ENCODE measurements at places on chromosomes 13 and 19.

GRCh38 chr19:33246709-33247440 lies 21.2 kb upstream of the SLC7A10 start:
- DNase-seq, result no peak

- DNase-seq, result no peak
Measured at GRCh38 chr13:61531383-61532065, 115.9 kb upstream of the PCDH20 start.

DNA sequence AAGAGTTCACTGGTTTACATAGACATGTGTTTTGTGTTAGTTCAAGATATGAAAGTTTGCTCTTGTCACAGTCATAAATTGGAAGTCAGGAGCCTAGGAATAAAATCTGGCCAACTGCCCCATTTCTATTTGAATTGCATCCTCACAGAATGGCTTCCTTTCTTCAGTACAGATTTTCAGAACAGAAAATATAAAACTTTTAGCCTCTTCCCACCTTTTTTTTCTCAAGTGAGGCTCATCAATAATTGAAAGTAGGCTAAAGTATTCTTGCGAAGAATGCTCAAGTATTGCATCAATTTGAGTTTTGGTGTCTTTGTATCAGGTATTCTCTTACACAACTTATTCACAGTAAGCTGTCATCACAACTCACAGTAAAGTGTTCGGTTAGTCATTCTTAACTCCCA lies 802.7 kb downstream of the PCDH9 start:
- DNase-seq, result peak; percentile 41

GRCh38 chr13:40992678-40993518 lies 26.2 kb downstream of the ELF1 start:
- peak; percentile 79 for DNase-seq

- DNase-seq, result no peak
Measured at GRCh38 chr13:110463871-110464510, 97.5 kb downstream of the RAB20 start.

GRCh38 chr13:34942732-34943435 lies 814 bp downstream of the NBEA start:
- DNase-seq, result peak; percentile 83

- DNase-seq, result no peak
Measured at GRCh38 chr13:31452525-31452924, 252.8 kb downstream of the B3GLCT start.

DNA sequence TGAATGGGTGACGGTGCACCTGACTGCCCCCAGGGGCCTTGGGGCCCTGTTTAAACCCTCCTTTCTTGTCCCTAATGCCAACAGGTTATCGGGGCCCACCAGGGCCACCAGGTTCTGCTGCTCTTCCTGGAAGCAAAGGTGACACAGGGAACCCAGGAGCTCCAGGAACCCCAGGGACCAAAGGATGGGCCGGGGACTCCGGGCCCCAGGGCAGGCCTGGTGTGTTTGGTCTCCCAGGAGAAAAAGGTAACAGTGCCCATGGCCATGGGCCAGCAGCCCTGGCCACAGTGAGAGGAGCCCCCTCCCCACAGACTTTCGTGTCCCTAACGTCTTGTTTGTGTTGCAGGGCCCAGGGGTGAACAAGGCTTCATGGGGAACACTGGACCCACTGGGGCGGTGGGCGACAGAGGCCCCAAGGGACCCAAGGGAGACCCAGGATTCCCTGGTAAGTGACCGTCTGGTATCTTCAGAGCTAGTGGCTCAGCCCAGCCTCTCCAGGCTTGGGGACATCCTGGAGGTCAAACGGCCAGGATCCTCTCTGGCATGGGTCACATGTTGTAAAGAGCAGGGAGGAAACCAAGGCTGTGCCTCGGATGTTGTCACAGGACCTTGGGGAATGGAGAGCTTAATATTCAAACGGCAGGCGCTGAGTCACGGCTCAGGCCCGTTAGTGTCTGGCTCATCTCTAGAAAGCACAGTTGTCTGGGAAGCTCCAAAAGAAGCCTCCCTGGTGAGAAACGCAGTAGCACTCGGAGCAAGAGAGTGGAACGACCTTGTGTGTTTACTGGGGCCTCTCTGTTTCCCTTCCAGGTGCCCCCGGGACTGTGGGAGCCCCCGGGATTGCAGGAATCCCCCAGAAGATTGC lies 58.3 kb downstream of the RAB20 start:
- DNase-seq, result no peak

- DNase-seq, result peak; percentile 49
Measured at GRCh38 chr19:48926909-48927308, 6.6 kb upstream of the DHDH start.

GRCh38 chr13:99425485-99426341 lies 75.6 kb upstream of the TM9SF2 start:
- DNase-seq, result no peak

DNA sequence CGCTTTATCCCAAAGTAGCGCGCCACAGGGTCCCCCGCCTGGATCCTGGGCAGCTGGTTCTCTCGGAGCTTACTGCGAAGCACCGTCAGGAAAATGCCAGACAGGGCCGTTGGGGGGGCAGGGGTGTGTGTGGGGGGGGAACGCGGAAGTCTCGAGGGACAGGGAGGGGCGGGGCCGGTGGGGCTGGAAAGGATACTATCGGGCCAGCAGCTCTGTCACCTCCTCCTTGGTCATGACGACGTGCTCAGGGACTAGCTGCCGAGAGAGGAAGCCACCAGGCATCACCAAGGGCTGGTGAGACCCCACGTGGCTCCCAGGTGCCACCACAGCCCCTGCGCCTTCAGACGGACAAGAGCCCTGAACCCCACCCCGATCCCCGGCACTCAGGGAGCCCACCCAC lies 5.3 kb downstream of the POLR2E start:
- DNase-seq, result no peak

- no peak for DNase-seq
Measured at GRCh38 chr19:1760020-1760419, 6.7 kb downstream of the ONECUT3 start.

DNA sequence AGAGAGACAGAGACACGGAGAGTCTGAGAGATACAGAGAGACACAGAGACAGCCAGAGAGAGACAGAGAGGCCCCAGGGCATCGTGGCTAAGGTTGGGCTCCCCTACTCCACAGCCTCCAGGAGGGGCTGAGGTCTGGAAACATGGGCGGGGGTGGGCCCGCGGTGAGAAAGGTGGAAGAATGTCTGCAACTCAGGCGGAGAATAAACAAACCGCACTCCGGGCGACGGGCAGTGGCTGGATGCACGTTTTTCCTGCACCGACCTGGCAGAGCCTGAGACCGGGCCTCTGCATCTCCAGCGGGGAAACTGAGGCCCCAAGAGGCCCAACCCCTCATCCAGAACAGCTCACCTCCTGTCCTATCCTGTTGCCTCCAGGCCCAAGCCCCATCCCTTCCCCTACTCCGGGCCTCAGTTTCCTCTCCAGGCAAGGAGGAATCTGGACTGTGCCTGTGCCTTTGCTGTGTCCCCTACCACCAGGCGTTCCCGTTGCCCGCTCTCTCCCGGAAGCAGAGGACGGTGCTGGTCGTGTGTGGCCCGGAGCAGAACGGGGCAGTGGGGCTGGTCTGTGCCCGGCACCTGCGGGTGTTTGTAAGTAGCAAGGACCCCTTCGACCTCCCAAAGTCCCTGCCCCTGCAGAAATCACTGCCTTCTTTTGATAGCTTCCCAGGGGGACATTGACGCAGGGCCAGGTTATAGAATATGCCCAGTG lies 3.4 kb upstream of the CILP2 start:
- DNase-seq, result no peak

- no peak for DNase-seq
Measured at GRCh38 chr19:10876459-10877240, 5.3 kb downstream of the CARM1 start.

DNA sequence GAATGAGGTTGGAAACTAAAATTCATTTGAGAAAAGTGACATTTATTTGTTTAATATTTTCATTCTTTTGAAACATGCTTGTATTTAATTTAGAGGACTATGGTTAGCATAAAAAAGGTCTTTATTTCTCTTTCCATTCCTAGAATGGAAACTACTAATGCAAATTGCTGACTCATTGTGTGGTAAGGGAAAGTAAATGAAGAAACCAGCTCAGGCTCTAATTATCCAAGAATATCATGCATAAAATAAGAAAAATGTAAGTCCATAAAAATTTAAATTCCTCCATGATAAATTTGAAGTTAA lies 777.0 kb upstream of the SLITRK1 start:
- no peak for DNase-seq

DNA sequence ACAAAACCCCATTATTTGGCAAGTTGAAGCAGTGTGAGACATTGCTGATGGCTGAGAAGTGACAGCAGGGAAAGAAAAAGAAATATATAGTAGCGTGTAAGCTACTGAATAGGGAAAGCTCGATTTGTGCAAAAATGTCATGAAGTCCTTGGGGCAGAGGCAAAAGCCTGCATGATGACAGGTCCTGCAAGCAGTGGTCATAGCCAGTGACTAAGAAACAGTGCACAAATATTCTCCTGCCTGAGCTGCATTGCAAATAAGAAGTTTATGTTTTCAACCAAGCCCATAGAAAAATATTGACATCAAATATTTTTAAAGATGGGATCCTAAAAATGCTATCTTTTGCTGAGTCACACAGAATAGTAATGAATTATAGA lies 270.0 kb downstream of the SLITRK6 start:
- DNase-seq, result no peak

DNA sequence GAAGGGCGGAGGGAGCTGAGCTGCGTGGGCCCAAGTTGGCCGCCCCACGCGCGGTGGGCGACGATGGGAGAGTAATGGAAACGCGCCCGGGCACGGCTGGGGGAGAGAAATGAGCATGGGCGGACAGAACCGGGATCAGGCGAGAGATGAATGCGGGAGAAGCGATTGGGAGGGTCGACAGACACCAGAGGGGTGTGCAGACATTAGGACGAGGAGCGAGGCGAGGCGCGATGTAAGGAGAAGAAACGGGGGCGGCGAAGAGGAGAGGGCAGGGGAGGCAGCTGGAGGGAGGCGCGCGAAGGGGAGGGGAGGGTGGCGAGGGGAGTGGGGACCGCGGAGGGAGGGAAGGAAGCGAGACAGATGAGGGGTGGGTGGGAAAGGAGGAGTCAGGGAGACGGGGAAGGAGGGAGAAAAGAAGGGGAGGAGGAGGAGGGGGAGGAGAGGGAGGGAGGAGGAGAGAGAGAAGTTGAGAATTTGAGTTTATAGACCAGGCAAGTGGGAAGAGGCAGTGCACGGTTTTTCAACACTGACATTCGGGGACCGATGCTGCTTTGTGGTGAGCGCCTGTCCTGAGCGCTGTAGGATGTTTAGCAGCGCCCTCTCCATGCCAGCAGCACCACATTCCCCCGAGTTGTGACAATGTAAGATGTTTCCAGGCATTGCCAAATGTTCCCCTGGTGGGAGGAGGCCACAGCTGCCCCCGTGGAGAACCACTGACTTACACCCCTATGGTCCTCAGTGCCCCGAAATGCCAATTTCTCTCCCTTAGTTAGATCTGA lies at the start of gene SHISA7:
SHISA7 (minus strand) TSS at position 256 of the 779 bp plus-strand sequence. CDS start 437 bp downstream, outside the sequence.
- DNase-seq, result peak; percentile 85

DNA sequence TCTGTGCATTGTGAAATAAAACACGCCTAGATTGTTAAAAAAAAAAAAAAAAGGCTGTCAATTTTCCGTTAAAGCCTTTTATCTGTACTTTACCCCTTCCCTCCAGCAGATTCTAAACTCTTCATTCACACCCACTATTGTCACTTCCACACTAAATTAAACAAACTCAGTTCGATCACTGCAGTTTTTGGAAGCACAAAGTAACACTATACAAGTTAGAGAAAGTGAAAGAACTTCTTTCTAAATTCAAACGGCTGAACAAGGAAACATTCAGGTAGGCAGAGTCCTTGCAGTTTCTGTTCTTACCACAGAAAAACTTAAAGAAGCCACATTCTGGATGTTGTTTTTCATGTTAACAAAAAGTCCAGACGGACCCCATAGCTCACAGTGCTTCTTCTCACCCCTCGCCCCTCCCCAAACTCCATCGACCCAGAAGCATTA lies 27.5 kb upstream of the UBE2L5 start:
- DNase-seq, result no peak

- no peak for DNase-seq
Measured at GRCh38 chr19:5292453-5292821, 48.2 kb downstream of the PTPRS start.

- peak; percentile 89 for DNase-seq
Measured at GRCh38 chr19:45526143-45526542, 18.9 kb downstream of the VASP start.

- no peak for DNase-seq
Measured at GRCh38 chr13:32354040-32354439, 38.7 kb downstream of the BRCA2 start.

All from NCI-H69 (cell line).